Progenitor cell of endocrine pancreas (in vitro differentiated cells): ENCODE measurements at places on chromosomes 4 and X. TPM values are rescaled to one million over a fixed set of nuclear protein-coding genes. Genes with fewer than 3 reads are reported as not detected.
A peak's percentile ranks its signal among the peaks of the same experiment; 100 is the strongest.

DNA sequence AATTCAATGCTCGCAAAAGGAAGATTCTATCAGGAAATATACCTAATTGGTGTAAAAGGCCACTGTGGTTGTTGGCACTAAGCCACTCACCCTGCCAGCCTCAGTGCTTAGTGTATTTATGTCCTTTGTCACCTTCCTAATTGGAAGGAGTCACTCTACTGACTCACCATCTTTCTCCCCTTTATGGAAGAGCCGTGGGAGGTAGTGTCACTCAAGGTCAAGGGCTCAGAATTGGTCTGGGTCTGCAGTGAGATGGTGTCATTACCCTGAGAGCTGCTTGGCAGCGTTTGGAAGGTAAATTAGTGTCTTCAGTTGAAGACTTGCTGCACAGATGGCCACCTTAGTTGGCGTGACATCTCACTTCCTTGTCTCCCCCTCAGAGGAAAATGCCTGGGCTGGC, 41.7 kb upstream of the CDKN2AIP start:
- no peak overlapping the region for H3K4me3 ChIP-seq
- DNase-seq: no peak
- H3K27ac ChIP-seq: no peak overlapping the region
- H3K27me3 ChIP-seq: peaks cover 29% of the 10 kb centered on the region

- no peak for DNase-seq
- H3K4me3 ChIP-seq: no peak overlapping the region
- H3K27ac ChIP-seq: peak overlapping the region; percentile 38
- peaks cover 10% of the 10 kb centered on the region for H3K4me1 ChIP-seq
- H3K27me3 ChIP-seq: peaks cover 3% of the 10 kb centered on the region
- H3K36me3 ChIP-seq: no peaks in the 10 kb centered on the region
Measured at GRCh38 chr4:122710434-122711308, 21.8 kb upstream of the BBS12 start.

DNA sequence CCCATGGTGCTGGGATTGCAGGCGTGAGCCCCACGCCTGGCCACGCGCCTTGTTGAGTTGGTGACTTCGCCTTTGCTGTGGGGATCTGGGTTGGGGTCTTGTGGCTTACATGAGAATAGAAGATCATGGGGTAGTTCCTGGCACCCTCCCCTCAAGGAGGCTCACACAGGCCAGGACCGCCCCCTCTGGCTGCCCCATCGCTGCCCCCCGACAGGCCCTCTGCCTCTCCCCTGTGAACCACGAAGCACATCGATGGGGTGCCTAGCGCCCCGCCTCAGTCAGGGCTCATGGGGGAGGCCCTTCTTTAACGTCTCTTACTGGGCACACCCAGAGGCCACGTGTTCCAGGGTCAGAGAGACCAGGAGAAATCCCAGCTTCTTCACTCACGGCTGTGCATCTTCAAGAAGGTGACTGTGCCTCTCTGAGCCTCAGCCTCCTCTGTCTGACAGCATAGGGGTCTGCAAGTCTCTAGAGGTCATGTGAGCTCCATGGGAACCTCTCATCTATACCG, 23.6 kb upstream of the SPON2 start:
- H3K27me3 ChIP-seq: peaks cover 18% of the 10 kb centered on the region
- no peak overlapping the region for H3K4me3 ChIP-seq
- no peak for DNase-seq
- H3K27ac ChIP-seq: no peak overlapping the region

DNA sequence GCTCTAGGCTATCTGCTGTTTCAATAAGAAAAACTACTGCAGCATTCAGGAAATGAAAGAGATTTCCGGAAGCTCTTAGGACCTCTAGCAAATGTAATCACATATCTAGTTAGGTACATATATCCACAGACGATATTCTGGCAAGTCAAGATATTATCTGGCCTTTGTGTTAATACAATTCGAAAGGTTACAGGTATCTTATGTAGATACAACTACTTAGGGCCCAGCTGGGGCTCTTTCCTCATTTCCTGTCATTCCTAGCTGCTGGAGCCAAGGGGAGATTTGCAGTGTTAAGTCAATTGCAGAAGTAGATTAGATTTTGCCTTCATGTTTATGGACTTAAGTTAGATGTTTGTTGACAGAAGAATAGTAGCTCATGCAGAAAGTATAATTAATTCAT, 299.5 kb downstream of the ARHGAP24 start:
- H3K4me1 ChIP-seq: peaks cover 8% of the 10 kb centered on the region
- H3K4me3 ChIP-seq: no peak overlapping the region

- no peak for DNase-seq
- H3K4me1 ChIP-seq: no peaks in the 10 kb centered on the region
- H3K4me3 ChIP-seq: no peak overlapping the region
- H3K27me3 ChIP-seq: peaks cover 8% of the 10 kb centered on the region
- no peaks in the 10 kb centered on the region for H3K36me3 ChIP-seq
Measured at GRCh38 chr4:56701644-56702043, 20.5 kb upstream of the HOPX start.

DNA sequence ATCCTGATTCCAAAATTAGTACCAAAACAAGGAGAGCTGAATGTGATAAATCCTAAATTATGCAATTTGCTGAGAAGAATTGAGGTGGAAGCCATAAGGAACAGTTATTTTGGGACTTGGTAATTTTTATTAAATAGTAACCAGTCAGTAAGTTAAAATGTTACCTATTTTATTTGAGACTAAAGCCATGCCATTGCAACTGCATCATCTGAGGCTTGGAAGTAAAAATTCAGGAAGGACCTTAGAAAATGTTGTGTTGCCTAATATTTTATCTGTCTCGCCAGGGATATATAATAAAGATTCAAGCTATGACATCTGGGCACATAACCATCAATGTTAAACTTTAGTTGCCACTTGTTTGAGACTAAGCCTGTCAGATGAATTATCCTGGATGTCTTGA, 341.3 kb upstream of the MAGEB16 start:
- H3K4me1 ChIP-seq: no peaks in the 10 kb centered on the region
- H3K27me3 ChIP-seq: no peaks in the 10 kb centered on the region
- DNase-seq: no peak
- H3K27ac ChIP-seq: no peak overlapping the region
- H3K36me3 ChIP-seq: no peaks in the 10 kb centered on the region
- no peak overlapping the region for H3K4me3 ChIP-seq

DNA sequence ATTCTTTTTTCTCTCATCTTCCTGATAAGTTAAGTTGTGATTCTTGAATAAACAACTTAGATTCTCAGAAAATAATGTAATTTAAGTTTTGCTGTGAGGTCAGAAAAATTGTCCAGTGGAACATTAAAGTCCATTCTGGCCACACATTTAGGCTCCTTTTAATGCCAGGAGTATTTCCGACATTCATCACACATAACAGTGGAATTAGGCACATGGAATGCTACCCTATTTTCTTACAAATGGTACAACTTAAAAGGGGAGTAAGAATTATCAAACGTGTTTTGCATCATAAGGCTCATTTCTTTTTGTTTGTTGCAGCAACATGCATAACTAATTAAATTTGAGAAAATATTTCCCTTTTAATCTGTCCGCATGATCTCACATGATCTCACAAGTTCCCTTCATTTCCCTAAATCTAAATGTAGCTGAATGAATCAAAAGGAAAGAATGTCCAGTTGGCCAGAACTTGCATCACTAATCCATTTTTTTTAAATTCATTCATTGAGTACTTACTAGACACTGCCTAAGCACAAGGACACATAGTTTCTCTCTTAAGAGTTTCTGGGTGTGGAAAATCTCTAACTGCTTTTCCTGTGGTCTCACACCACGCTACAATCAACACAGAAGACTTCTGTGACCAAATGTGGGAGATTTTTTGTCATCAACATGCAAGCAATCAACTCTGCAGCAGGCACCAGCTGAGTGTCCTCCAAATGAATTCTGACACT, 22.0 kb downstream of the SPARCL1 start:
- no peak overlapping the region for H3K4me3 ChIP-seq
- no peak for DNase-seq
- H3K36me3 ChIP-seq: no peaks in the 10 kb centered on the region
- H3K27me3 ChIP-seq: no peaks in the 10 kb centered on the region
- no peak overlapping the region for H3K27ac ChIP-seq
- peaks cover 2% of the 10 kb centered on the region for H3K4me1 ChIP-seq

DNA sequence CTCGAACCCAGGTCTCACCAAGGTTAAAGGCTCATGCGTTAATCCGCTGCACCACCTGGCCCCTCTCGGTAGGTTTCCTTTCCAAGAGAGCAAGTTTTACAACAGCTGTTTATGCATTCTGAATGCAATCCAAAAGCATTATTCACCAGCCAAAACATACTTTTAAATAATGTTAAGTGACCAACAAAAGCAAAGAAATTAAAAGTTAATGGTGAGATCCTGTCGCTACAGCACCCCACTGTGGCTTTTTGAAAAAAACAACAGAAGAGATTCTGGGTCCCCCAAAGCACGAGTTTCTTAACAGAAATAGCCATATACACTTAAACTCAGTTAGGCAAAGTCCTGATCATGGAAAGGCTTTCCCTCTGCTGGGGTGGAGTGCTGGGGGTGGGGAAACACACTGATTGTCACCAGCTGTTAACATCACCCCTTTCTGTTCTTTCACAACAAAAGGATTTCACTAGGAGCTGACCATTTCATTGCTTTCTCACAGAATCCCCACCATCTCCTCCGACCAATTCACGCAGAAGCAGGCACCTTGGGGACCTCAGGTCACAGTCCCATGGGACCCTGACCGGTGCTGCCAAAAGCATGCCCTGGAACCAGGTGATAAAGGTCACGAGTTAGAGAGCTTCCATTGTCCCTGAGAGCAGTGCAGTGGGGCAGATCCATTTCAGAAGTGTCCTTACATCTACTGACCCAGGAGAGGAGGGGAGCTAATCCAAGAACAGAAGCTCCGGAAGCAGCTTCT, 51.2 kb downstream of the ZNF827 start:
- no peak for DNase-seq
- no peak overlapping the region for H3K4me3 ChIP-seq
- peaks cover 19% of the 10 kb centered on the region for H3K36me3 ChIP-seq
- peaks cover 10% of the 10 kb centered on the region for H3K4me1 ChIP-seq

DNA sequence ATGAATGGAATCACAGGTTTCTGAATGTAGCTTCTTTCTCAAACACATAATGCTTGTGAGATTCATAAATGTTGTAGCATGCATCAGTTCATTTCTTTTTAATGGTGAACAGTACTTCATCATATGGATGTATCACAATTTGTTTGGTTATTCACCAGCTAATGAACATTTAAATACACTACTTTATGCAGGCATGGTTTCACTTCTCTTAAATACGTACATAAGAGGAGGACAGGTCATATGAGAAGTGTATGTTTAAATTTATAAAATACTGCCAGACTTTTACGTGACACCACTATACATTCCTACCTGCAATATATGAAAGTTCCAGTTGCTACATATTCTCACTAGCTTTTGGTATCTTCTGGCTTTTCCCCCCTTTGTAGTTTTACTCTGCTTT, 65.4 kb downstream of the ANKRD17 start:
- no peaks in the 10 kb centered on the region for H3K27me3 ChIP-seq
- no peak for DNase-seq
- H3K27ac ChIP-seq: no peak overlapping the region
- H3K4me1 ChIP-seq: peaks cover 3% of the 10 kb centered on the region
- H3K36me3 ChIP-seq: peaks cover 14% of the 10 kb centered on the region
- no peak overlapping the region for H3K4me3 ChIP-seq

GRCh38 chr4:174763454-174764104, 65.5 kb downstream of the GLRA3 start:
- no peak for DNase-seq
- no peaks in the 10 kb centered on the region for H3K36me3 ChIP-seq
- H3K4me1 ChIP-seq: no peaks in the 10 kb centered on the region
- no peak overlapping the region for H3K4me3 ChIP-seq

DNA sequence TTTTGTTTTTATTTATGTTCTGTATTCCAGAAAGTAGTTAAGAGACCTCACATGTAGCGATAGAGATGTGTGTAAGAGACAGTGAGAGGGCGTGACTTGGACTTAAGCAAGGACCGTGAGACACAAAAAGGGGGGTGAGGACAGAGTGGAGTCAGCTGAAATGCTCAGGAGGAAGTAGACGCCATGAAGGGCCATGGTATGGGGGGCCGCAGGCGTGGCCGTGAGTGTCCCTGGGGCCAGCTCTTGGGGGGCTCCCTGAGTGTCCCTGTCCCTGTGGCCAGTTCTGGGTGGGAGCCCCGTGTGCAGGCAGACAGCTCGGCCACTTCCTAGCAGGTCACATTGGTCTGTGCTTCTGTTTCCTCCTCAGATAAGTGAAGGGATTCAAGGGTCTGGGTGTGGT, 23.0 kb upstream of the MSANTD1 start:
- H3K4me1 ChIP-seq: no peaks in the 10 kb centered on the region
- no peak overlapping the region for H3K27ac ChIP-seq
- H3K27me3 ChIP-seq: no peaks in the 10 kb centered on the region
- no peak overlapping the region for H3K4me3 ChIP-seq

GRCh38 chrX:69131886-69132285, 33.4 kb downstream of the PJA1 start:
- H3K4me1 ChIP-seq: peaks cover 2% of the 10 kb centered on the region
- H3K27me3 ChIP-seq: peaks cover 23% of the 10 kb centered on the region
- H3K4me3 ChIP-seq: no peak overlapping the region
- no peaks in the 10 kb centered on the region for H3K36me3 ChIP-seq
- no peak overlapping the region for H3K27ac ChIP-seq

DNA sequence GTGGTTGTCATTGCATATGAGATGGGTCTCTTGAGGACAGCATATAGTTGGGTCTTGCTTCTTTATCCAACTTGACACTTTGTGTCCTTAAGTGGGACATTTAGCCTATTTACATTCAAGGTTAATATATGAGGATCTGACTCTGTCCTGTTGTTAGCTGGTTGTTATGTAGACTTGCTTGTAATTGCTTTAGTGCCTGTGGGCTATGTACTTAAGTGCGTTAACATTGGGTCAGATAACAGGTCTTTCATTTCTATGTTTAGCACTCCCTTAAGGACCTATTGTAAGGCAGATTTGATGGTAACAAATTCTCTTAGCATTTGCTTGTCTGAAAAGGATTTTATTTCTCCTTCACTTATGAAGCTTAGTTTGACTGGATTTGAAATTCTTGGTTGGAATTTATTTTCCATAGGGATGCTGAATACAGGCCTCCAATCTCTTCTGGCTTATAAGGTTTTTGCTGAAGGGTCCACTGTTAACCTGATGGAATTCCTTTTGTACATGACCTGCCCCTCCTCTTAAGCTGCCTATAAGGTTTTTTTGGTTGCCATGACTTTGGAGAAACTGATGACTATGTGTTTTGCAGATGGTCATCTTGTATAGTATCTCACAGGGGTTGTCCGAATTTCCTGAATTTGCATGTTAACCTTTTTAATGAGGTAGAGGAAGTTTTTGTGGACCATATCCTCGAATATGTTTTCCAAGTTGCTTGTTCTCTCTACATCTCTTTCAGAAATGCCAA, 162.0 kb downstream of the NKX6-1 start:
- no peak overlapping the region for H3K27ac ChIP-seq
- no peak overlapping the region for H3K4me3 ChIP-seq
- peaks cover 7% of the 10 kb centered on the region for H3K36me3 ChIP-seq
- H3K4me1 ChIP-seq: peaks cover 5% of the 10 kb centered on the region
- DNase-seq: no peak
- no peaks in the 10 kb centered on the region for H3K27me3 ChIP-seq

The ZNF711 gene
- 36.0 and 36.2 TPM in 2 replicates for total RNA-seq

The CLIC2 gene
- total RNA-seq: 0.93 and 2.0 TPM in 2 replicates

The SLC39A8 gene
- 1.6 and 3.2 TPM in 2 replicates for total RNA-seq

The SPATA18 gene
- 7.4 and 8.5 TPM in 2 replicates for total RNA-seq

The FAM9A gene
- total RNA-seq: not detected in 2 replicates

The TBC1D1 gene
- 120 and 138 TPM in 2 replicates for total RNA-seq

The TMEM31 gene
- total RNA-seq: 0.55 and 0.89 TPM in 2 replicates

The LGI2 gene
- total RNA-seq: 17.4 and 19.8 TPM in 2 replicates
